ENCODE measurements at places on chromosomes 4 and X.

DNA sequence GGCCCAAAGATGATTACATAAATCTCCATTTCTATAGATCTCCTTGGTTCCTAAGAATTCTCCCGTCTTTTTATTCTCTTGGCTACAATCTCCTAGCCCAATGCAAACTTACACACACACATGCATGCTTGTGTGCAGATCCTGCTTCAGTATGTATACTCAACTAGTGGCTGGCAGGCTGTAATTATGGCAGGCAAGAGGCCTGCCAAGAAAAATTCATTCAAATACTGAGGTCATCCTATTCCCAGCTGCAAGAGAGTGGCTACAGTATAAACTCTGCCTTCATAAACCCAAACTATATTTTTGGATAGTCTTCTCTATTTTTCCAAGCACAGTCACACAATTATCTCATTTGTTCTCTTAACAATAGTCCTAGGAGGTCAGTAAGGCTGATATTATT is 95.2 kb downstream of the SHROOM4 start:
- DNase-seq: no peak

GRCh38 chr4:68708566-68708965 is 38.1 kb upstream of the UGT2B15 start:
- no peak for DNase-seq

DNA sequence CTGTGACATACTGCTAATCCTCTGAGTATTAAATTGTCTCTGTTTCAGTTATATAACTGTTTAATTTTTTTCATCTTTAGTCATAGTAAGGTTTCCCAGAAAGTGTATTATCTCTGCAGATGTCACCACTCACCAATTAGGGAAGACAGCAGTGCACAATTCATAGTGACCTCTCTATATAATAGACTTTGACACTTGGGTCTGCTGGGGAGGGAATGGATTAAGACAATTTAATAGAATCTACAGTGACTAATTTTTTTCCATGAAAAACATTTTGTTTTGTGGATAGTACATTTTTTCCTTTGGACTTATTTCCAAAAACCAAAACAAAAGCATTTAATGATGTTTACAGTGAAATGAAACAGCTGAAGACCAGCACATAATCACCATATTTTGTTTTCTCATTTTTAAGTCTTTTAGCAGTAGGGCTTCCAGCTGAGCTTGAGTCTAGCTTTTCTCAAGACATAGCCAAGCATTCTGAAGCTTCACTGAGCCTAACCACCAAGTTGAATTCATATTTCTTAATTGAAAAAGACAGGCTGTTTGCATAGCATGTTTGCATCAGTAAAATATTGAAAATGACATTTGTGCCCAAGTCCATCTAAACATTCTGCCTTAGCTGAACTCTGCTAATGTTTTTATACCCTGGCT is 69.5 kb downstream of the PCDH19 start:
- DNase-seq: no peak

GRCh38 chr4:25532591-25532990 is 123.1 kb upstream of the SLC34A2 start:
- DNase-seq: no peak

DNA sequence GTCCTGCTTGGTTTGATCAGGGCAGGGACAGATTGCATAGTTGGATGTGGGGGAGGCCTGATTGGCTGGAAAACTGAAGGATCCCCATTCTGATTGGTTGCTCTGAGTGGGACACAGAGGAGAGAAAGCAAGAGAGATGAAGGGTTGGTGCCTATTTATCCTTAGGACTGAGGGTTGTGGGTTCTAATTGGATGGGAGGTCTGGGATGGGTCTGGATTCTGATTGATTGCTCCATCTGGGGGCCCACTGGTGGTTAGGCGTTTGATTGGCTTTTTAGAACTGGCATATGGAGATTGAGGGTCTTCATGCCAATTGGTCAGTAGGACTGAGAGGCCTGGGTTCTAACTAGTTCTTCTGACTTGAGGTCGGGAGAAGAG is 644 bp upstream of the EBP start:
- DNase-seq: no peak

DNA sequence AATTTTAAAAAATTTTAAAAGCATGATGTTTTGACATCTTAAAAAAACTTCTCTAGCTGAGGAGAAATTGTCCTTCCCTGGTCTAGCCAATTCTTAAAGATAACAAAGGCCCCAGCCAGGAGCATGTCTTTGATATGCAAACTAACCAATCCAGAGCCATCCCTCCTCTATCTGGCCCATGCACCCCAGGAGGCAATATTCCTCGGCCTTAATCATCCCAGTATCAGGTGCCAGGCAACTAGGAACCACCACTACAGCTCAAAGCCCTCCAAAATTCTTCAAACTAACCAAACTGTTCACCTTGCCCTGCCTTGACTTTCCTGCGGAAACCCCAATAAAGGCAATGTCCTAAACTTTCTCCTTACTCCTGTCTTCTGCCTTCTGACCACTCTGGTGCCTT is 97.8 kb upstream of the USP9X start:
- DNase-seq: no peak

Data from AG08395 (cell line).